ENCODE measurements at places on chromosomes 5 and 9.

DNA sequence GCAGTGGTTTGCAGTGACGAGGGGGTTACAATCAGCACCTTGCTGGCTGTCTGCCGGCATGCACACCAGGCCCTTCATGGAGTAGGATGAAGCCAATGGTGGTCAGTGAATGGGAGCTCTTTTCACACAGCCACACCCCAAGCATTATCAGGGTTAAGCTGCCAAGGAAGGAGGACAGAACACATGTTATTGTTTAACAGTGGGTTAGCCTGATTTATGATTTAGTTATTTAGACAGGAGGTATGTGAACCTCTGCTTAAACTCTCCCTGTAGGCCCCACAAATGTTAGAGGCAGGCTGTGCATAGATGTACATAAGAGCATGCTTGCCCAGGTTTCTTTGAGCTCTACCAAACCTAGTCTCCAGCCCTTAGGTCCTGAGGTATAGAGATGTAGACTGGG lies 262.9 kb downstream of the SPOCK1 start:
- DNase-seq: peak; percentile 11

- peak; percentile 17 for DNase-seq
Observed at GRCh38 chr9:131361202-131361833, 32.6 kb upstream of the PRRC2B start.

DNA sequence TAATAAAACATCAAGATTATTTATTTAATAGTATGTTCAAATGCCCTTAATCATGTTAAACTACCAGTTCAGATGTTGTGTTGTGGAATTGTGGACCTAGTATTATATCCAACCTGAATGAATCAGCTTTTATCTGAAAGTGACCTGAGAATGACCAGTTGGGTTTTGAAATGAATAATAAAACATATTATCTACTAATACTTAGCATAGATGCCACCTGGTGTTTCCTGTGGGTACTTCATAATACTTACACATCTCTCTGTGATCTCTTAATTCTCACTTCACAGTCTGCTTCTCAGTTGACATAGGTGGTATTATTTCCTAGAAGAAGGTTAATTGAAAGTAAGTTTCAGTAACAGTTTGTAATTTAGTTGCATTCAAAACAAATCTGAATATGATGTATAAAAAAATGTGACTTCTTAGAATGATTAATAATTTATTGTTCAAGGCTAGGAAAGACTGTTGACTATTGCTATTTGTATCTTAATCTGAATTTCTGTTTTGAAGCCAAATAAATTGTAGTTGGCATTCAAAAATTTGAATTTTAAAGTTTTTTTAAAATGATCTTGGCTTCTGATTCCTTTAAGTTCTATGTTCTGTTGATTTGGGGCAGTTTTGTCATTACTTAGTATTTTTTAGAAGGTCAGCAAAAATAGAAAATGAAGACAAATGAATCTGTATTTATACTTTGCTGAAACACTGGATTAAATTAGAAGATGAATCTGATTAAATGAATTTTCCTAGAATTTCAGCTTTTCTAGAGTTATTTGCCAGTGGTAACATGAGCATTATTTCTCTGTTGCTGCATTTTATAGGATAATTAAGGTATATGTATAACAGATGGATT lies 48.2 kb downstream of the KIF2A start:
- DNase-seq: peak; percentile 37

GRCh38 chr9:37668116-37668601 lies 17.4 kb downstream of the FRMPD1 start:
- DNase-seq: no peak

GRCh38 chr5:75551471-75551870 lies 39.8 kb downstream of the POLK start:
- peak; percentile 72 for DNase-seq

DNA sequence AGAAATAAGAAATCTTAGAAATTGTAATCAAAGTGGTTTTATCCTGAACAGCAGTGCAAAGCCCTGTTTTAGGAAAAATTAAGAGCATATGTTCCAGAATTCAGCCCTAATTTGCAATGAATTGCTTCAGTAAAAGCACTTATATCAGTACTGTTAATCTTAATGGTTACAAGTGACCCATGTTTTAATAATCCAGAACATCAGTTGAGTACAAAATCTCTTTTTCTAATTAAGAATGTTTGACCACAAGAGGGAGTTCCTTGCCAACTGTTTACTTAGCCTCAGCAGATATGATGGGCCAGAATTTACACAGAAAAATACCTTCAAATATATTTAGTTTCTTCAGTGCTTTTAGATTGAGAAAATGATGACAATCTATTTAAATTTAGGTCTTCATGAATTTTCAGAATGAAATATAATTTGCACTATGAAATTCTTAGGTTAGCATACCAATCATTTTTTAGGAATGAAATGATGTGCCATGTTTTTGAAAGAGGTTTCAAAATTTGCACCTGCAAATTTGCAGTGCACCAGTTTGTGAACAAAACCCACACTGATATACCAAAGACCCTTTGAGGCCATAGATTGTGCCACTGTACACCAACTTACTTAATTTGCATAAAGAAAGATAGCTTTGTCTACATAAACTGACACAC lies 926.3 kb upstream of the ARRDC3 start:
- peak; percentile 33 for DNase-seq

- DNase-seq: no peak
Observed at GRCh38 chr5:133304178-133304577, 252.4 kb downstream of the HSPA4 start.

- DNase-seq: no peak
Observed at GRCh38 chr5:95826949-95827891, 4.7 kb upstream of the GLRX start.

GRCh38 chr5:171092194-171092593 lies 216.9 kb upstream of the TLX3 start:
- DNase-seq: peak; percentile 51

GRCh38 chr9:86977205-86977835 lies 30.0 kb upstream of the GAS1 start:
- peak; percentile 88 for DNase-seq

- DNase-seq: peak; percentile 10
Observed at GRCh38 chr5:93348231-93348630, 232.8 kb downstream of the NR2F1-AS1 start.

DNA sequence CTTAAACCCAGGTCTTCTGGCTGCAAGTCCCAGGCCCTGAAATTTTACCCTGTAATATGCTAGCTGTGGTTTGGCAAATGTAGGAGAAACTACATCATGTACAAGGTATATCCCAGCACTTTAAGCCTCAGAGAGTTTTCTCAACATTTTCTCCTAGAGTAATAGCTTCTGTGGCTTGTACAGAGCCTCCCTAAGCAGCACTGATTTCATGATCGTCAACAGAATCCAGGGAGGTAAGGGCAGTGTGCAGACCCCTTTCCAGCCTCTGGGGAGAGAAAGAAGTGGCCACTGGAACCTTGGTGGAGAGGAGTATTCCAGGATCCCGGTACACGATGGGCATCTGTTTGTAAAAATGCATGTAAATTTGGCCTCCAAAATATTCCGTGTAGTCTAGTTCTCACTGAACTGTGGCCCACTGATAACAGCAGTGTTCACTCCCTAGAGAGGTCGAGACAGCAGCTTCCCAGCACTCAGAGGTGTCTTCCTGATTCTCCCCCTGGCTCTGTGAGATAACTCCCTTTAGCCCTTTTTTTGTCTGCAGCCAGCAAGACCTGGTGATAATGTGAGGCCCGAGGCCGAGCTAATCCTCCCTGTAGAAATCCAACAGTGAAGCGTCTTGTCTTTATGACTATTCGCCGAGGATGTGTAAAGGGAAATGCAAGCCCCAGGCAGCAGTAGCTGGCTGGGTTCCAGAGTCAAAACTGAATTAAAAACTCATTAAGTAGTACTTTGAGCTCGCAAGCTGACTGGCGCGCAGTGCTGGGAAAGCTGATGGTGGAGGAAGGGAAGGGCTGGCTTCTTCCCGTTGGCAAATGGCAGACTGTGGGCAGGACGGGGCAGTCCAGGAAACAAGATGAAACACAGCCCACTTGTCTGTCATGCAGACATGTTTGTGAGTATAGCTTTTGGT lies 59.0 kb downstream of the MAP1B start:
- peak; percentile 93 for DNase-seq

DNA sequence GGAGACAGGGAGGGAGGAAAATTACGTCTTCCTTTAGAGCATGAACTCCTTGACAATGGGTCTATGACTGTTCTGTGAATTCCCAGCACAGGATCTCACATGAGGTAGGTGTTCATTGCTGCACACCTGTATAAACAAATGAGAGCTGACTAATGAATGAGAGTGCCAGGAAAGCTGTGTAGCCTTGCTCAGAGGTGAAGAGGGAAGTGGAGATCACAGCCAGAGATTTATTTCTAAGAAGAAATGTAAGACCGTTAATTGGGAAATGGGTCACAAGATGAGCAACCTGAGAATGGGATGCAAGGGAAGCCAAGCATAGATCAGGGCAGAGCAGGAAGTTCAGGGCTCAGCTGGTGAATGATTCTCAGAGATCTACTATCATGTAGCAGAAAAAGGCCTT lies 295.1 kb downstream of the CDK5RAP2 start:
- DNase-seq: no peak

- no peak for DNase-seq
Observed at GRCh38 chr9:78073722-78074121, 42.1 kb upstream of the GNAQ start.

- DNase-seq: no peak
Observed at GRCh38 chr5:24376616-24377015, 268.2 kb downstream of the CDH10 start.

- DNase-seq: peak; percentile 87
Observed at GRCh38 chr5:38598994-38599617, 42.7 kb upstream of the LIFR start.

GRCh38 chr9:4922730-4923129 lies 62.3 kb upstream of the JAK2 start:
- DNase-seq: no peak

- peak; percentile 39 for DNase-seq
Observed at GRCh38 chr9:115923903-115924668, 229.5 kb upstream of the PAPPA start.

DNA sequence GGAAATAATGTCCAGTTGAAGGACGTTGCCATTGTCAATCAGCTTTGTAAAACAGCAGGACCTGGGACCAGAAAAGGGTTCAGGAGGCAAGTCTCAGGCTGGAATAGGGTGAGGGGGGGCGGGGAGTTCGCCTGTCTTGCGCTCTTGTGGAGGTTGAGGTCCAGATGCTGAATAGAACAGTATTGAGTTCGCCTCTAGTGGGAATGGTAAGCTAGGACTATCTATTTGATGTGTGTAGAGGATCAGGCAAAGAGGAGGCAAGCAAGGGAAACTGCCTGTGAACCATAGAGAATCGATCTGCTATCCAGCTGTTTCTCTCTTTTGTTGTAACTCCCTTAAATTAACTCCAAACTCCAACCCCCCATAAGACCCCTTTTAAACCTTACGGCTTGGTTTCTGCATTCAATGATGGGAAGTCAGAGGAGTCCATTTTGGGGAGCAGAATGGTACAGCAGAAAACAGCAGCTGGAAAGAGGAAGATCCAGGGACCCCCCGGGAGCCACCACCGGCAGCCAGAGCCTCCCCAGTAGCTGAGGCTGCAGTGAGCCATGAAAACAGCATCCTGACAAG lies 133.7 kb downstream of the SLC28A3 start:
- no peak for DNase-seq

DNA sequence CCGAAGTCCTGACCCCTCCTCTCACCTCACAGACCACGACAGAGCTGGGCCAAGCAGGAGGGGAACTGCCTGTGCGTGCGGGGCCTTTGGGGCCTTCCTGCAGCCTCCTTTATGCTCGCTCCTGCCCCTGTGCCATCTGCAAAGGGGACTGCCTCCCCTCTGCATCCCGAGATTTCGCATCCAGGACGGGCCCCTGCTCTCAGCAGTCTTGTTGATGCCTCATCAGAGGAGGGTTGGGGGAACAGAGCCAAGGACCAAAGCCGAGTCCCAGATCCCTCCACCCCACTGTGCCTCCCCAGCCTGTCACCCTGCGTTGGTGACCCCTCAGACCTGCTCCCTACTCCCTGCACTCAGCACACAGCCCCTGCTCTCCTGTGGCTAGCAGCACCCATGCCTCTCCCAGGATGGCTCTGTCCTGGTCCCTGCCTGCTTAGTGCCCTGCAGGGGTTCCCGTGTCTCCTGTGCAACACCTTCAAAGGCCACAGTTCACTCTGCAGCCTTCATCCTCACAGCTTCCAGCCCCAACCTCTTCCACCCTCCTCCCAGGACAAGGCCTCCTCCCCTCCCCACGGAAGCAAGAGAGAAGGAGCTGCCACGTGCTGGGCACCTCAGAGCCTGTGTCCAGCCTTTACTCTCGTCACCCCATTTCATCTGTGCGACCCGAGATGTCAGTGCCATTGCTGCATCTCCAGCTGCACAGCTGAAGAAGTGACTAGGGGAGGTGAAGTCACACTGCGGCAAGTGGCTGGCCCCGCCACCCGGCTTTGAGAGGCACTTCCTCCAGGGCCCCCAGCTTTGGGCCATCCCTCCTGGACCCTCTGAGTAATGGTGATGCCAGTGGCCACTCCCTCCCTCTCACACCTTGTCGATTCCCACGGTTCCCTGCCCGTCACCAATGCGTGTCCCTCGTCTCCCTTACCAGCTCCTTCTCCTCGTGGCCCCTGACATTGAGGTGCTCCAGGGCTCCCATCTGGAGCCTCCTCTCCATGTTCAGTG lies 62.6 kb upstream of the LRRTM2 start:
- no peak for DNase-seq

GRCh38 chr5:155125551-155126095 lies 112.1 kb downstream of the KIF4B start:
- no peak for DNase-seq

- peak; percentile 54 for DNase-seq
Observed at GRCh38 chr9:5510989-5511388, 658 bp downstream of the PDCD1LG2 start.

GRCh38 chr9:13550519-13550918 lies 271.0 kb upstream of the MPDZ start:
- no peak for DNase-seq

- DNase-seq: no peak
Observed at GRCh38 chr5:139705655-139706587, 57.8 kb downstream of the CXXC5 start.

- DNase-seq: peak; percentile 68
Observed at GRCh38 chr9:32423371-32423770, 38.9 kb downstream of the ACO1 start.

GRCh38 chr5:138490648-138491283 lies 25.5 kb downstream of the EGR1 start:
- DNase-seq: no peak

All from fibroblast of skin of right biceps (primary cell).